ENCODE measurements at places on chromosomes 2 and 18. TPM values are rescaled to one million over a fixed set of nuclear protein-coding genes. Genes with fewer than 3 reads are reported as not detected.

DNA sequence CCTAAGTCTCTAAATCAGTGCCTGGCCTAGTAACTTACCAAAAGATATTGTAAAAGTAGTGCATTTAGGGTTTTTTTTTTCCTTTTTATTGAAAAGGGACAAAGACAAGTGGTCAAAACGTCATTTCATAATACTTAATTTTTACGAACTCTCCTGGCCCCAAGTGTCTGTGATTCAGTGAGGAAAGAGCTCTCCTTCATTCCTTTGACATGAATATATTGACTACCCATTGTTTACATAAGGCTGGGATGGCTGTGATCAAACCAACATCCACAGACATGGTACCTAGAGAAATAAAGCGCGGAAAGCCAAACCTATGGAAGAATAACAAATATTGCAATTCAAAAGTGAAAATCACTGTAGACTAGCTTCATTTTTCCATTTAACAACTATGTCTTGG is 198.4 kb downstream of the BABAM2 start:
- H3K4me1 ChIP-seq: no peaks in the 10 kb centered on the region
- H3K27me3 ChIP-seq: no peaks in the 10 kb centered on the region
- DNase-seq: no peak
- H3K27ac ChIP-seq: no peak overlapping the region

Gene NPPC
- total RNA-seq: not detected

DNA sequence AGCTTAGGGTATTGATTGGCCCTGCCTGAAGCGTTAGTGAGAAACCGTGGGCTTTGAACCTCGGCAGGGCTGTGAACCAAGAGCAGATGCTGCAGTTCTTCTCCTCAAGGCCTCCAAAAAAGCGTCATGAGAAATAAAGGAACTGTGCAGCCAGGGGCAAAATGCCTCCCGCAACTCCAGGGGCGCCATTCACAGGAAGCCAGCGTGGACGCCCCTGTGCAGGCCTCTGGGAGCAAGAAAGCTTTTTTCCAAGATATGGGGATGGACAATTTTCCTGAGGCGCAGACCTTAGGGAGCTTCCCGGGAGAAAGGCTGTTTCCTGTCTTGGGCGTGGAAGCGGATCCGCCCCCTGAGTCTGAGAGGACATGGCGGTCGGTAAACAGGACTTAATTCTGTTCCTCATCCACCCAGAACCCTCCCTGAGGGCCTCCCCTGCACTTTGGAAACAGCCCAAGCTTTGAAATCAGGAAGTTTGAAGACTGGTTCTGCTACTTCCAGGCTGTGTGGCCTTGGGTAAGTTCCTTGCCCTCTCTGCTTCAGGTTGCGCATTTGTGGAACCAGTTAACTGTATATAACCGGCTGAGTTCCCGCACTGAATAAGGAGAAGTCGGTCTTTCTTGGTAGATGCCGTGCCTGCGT is 29.6 kb upstream of the CABLES1 start:
- H3K36me3 ChIP-seq: no peaks in the 10 kb centered on the region
- no peaks in the 10 kb centered on the region for H3K27me3 ChIP-seq
- no peaks in the 10 kb centered on the region for H3K4me1 ChIP-seq
- H3K27ac ChIP-seq: no peak overlapping the region
- H3K4me3 ChIP-seq: no peak overlapping the region

DNA sequence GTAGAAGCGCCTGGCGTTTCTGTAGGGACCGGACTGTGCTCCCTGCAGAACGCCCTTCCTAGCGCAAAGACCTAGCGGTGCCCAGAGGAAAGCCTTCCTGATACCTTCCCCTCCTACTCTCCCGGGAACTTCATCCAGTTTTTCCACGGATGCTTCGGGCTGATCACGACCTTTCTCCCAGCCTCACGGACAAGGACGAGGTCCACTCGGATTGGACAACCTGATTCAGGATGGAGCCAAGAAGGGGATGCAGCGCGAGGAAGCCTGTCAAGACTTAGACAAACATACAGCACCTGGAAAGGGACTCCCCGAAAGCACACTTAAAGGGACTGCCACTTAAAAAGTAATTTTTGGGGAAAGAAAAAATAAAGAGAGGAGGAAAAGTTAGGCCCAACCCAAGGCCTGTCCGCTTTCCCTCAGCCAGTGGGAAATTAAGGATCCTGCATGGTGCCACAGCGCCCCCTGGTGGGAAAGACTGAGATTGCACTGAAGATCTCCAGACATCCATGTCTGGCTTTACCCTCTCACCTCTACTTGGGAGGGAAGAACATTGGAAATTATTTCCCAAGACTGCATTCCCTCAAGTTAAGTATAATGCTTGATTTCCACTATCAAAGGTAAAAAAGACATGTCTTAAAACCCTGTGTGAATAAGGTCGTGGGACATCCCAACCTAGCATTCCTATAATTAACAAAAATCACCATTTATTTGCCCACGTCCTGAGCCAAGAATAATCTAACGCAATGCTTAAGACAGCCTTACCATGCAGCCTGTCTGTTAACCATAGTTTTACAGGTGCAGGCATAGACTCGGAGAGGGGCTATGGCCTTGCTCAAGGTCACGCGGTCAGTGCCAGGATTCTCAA is 13.4 kb upstream of the COPS8 start:
- no peaks in the 10 kb centered on the region for H3K27me3 ChIP-seq
- H3K36me3 ChIP-seq: no peaks in the 10 kb centered on the region
- H3K27ac ChIP-seq: no peak overlapping the region
- DNase-seq: peak; percentile 73
- no peak overlapping the region for H3K4me3 ChIP-seq
- H3K4me1 ChIP-seq: no peaks in the 10 kb centered on the region

- no peak overlapping the region for H3K27ac ChIP-seq
- H3K27me3 ChIP-seq: no peaks in the 10 kb centered on the region
- no peaks in the 10 kb centered on the region for H3K4me1 ChIP-seq
- H3K4me3 ChIP-seq: no peak overlapping the region
Observed at GRCh38 chr2:83595121-83595690, 863.9 kb downstream of the SUCLG1 start.

Gene PROKR1
- total RNA-seq: not detected

Gene MERTK
- total RNA-seq: 1.2 TPM

DNA sequence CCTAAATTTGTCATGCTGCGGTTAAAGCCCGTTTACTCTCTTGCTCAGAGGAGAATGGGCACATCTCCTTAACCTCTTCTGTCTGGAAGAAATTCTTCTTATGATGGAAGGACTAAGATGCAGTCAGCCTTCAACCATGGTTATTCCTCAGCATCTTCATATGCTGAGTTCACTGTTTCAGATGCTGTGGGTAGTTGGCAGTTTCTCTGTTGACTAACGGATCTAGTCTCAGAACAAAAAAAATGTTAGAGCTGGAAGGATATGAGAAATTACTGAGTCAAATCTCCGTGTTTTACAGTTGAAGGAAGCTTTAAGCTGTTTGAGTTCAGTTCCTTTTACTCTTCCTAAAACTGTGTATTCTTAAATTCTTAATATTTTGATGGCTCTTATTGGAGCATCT is 43.6 kb upstream of the PGAP1 start:
- no peaks in the 10 kb centered on the region for H3K27me3 ChIP-seq
- no peak overlapping the region for H3K27ac ChIP-seq
- DNase-seq: no peak
- no peaks in the 10 kb centered on the region for H3K4me1 ChIP-seq

DNA sequence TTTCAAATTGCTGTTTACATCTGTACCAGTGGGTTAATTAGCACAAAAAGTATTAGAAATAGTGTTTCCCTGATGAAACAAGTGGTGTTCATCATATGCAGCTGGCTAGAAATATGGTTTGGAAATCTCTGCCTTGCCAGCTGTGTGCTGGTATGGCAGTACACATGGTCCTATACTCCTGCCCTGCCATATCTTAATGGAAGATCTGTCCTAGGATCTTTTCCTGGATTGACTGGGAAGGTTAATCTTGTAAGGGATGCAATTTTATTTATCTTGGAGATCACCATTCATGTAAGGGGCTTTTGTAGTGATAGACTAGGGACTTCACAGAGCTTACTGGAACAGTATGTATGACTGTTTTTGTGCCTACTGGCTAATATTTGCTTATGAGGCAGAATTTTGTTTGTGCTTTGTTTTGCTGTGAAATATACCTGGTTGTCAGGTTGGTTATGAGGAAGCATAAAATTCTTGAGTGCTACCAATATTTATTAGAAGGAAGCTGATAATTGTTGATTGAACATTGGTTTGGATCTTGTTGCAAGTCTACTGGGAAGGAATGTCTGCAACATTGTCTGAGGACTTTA is 73.5 kb downstream of the GULP1 start:
- no peak for DNase-seq
- no peak overlapping the region for H3K27ac ChIP-seq
- H3K36me3 ChIP-seq: no peaks in the 10 kb centered on the region
- H3K27me3 ChIP-seq: no peaks in the 10 kb centered on the region
- no peaks in the 10 kb centered on the region for H3K4me1 ChIP-seq

Gene ZNF397
- total RNA-seq: 15.6 TPM
